ENCODE measurements at places on chromosomes 16 and 17.

GRCh38 chr16:379183-379960 lies 2.4 kb downstream of the PGAP6 start:
- no peak for DNase-seq

DNA sequence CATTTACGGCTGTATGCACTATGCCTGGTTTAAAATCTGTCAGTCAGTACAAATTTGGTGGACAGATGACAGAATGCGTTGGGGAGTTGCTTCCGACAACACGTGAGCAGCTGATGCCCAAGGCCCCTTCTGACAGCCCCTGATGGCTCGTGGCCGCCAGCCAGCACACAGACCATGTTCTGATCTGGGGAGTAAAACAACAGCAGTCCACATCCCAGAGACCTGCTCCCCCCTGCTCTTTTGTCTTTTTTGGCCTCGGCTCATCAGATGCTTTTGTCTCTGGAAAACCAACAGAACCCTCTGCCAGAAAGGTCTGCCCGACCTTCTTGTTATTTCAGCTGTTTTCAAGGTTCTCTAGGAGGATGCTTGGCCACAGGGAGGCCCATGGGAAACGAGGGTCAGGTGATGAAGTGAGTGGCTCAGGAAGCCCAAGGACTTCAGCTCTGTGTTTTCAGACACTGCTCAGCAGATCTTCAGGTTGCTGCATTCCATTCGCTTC lies 10.8 kb downstream of the ARSG start:
- no peak for DNase-seq

- no peak for DNase-seq
Measured at GRCh38 chr16:86614699-86615098, 36.4 kb downstream of the FOXL1 start.

DNA sequence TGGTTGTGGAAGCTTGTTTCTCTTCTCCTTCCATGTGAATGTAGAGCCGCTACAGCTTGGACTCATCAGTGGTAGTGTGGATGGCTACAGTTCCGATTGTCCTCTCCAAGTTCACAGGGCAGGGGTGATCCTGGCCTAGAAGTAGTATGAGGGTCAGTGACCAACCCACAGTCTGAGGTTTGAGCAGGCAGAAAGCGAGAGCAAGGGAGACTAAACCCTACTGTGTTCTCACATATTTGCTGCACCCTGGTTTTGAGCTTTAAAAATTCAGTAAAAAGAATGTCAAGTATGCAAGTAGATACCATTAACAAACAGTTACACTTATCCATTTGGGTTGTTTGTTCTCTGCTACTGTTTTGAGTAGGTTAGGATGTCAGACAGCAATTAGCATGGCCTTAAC lies 148.9 kb downstream of the MRTFB start:
- no peak for DNase-seq

GRCh38 chr17:72496461-72496860 lies 375.6 kb downstream of the SOX9 start:
- DNase-seq: no peak

DNA sequence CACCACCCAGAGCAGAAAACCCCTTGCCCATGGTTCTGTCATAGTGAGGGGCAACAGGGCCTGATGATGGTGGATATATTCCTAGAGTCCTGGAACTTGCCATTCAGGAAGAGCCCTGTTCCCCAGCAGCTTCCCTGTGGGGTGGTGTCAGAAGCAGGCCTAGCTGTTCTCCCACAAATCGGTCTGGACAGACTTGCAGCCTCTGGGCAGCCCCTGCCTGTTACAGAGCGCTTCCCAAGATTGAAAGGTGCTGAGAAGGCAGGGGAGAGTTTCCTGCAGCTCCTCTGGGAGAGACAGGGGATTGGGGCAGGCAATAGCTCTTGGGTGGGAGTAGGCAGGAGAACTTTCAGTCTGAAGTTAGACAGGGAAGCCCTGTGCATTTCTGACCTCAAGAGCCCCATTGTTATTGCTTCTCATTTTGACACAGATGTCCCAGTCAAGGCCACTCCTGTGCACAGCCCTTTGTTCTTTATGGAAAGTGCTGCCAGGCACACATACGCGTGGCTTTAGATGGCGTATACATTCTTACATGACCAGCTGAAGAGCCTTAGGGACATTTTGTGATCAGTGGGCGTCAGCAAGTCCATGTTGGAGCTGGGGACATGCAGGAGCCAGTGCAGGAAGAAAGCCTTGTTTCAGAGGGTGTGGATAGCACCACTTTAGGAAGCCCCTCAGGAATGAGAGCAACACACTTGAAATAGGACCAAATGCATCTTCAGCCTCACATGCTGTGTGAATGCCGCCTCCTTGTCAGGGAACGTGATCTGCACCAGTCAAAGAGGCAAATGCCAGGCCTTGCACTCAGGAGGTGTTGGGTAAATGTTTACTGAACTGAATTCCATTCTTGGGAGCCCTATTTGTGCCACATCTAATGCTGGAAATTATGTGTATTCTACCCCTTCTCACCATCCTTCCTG lies 67.5 kb downstream of the GNAO1 start:
- DNase-seq: no peak

DNA sequence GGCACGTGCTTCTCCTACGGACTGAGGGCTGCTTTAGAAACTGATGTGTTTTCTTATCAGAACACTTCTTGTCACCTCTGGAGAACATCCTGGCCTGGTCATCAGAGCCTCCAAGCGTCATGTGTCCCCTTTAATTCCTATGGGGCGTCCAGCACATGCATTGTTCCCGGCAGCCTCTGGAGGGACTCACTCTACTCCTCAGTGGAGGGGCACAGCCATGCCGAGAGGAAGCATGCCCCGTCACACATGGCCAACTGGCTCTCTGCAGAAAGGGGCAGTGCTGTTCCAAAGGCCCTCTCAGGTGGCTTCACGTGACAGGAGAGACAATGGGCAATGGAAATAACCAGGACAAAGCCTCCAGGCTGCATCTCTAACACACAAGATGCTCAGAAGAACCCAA lies 31.8 kb downstream of the CDRT15L2 start:
- no peak for DNase-seq

DNA sequence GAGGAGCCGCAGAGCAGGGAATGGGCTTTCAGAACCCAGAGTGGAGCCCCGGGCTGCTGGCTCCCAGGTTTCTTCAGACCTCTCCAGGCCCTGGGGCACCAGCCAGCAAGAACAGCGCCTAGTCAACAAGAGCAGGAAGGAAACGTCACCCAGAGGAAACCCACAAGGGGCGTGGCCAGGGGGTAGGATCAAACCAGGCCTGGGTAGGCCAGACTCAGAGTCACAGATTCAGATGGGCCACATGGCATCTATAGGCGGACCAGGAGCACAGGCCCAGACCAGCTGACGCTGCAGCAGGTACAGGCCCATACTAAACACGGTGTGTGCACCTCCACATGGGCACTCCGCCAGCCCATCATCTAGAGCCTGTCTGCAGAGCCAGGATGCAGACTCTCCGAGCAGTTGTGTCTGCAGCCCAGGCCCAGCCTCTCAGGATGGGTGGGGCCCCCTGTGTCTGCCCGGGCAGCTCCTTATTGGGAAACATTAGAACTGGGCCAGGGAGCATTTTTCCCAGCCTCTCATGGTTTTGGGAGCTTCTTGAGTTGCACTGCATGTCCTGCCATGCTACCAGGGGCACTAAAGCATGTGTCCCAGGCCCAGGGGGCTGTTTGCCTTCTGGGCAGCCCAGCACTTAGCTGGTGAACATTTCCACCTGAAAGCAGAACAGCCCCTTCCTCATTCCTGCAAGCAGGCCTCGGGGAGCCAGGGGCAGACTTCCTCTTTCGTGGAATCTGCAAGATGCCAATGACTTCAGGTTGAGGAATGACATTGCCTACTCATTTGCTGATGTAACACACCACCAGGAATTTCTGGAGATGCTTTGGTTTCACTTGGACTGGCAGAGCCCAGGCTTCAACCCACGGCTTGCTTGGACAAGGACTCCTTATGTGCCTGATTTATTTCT lies at the start of gene NLRP1:
Gene NLRP1, minus strand, starts transcription at position 127 of the 904 bp plus-strand sequence. CDS start 552 bp downstream, outside the sequence.
- DNase-seq: peak; percentile 93

GRCh38 chr17:68566442-68566738 lies 34.8 kb downstream of the FAM20A start:
- peak; percentile 60 for DNase-seq

DNA sequence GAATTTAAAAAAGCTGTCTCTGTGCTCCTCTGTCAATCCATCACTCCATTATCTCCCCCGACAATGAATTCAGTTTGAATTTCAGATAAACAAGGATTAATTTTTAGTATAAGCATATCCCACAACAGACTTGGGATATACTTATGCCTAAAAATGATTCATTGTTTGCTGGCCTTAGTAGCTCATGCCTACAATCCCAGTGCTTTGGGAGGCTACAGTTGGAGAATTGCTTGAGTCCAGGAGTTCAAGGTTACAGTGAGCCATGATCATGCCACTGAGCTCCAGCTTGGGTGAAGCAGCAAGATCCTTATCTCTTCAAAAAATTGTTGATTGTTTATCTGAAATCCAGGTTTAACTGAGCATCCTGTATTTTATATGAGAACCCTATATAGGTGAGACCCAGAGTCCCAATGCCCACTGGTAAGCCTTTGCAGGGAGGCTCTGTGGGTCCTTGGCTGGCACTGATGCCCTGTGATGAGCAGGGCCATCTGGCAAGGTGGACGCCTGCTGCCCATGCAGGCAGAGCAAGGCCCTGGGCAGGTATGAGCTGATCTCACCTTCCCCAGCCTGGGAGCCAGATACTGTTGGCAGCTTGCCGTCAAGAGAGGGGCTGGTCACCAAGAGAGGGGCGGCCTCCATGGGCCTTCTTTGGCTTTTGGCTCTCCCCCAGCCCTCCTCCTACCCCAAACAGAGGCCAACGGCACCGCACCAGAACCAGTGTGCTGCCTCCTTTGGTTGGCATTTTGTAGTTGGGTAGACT lies 158.7 kb downstream of the SEC14L1 start:
- DNase-seq: no peak

- peak; percentile 3 for DNase-seq
Measured at GRCh38 chr16:69724981-69725479, 1.3 kb downstream of the NQO1 start.

- peak; percentile 7 for DNase-seq
Measured at GRCh38 chr17:30433514-30433913, 43.7 kb upstream of the GOSR1 start.

- no peak for DNase-seq
Measured at GRCh38 chr16:9885876-9886275, 296.4 kb downstream of the GRIN2A start.

GRCh38 chr17:79761894-79762589 lies 15.9 kb upstream of the CBX2 start:
- DNase-seq: no peak

DNA sequence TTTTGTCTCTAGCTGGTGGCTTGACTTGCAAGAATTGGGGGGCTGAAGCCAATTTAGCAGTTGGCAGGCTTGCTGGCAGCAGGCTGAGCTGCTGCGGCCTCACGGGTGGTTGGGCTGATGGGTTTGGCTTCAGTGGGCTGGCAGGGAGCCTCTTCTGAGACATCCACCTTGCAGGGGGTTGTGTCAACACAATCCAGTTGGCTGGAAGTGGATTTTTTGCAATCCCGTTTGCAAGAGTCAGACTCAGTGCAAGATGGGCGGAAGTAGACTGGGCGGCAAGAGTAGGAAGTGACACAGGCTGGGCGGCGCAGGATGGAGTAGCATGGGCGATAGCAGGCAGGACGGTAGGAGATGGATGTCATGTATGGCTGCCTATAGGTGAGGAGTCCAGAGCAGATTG lies 1.5 kb downstream of the KRTAP16-1 start:
- DNase-seq: peak; percentile 45

GRCh38 chr17:15947976-15948752 lies 3.2 kb downstream of the ADORA2B start:
- DNase-seq: no peak

GRCh38 chr17:7523033-7523432 lies 25.8 kb upstream of the TNFSF12 start:
- peak; percentile 49 for DNase-seq

DNA sequence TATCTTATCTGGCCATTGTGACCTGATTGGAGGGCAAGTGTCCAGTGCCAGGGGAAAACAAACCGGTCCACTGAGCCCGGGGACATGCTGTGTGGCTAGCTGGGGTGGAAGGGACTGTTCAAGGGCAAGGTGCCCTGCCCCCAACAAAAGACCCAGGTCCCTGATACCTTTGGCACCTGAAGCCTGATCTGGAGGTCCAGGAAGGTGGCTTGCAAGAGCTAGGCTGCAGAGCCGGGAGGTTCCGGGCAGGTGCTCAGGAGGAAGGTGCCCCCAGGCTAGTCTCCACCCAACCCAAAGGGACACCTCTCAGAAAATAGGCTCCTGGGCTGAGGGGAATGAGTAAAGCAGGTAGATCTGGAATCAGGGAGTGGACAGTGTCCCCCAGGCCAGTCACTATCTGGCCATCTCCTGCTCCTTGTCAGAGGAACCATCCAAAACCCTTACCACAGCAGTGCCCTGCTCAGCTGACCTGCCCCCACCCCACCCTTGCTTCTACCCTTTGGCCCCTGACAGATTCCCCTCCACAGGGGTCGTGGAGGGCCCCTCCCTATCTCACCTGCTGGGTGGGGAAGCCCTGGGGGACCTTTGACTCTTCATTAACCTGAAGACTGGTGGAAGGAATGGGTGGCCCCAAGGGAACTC lies 6.2 kb downstream of the NAT9 start:
- DNase-seq: no peak

GRCh38 chr16:57382535-57383275 lies 10.4 kb downstream of the CX3CL1 start:
- no peak for DNase-seq

- DNase-seq: no peak
Measured at GRCh38 chr17:57881783-57882351, 32.0 kb upstream of the MRPS23 start.

DNA sequence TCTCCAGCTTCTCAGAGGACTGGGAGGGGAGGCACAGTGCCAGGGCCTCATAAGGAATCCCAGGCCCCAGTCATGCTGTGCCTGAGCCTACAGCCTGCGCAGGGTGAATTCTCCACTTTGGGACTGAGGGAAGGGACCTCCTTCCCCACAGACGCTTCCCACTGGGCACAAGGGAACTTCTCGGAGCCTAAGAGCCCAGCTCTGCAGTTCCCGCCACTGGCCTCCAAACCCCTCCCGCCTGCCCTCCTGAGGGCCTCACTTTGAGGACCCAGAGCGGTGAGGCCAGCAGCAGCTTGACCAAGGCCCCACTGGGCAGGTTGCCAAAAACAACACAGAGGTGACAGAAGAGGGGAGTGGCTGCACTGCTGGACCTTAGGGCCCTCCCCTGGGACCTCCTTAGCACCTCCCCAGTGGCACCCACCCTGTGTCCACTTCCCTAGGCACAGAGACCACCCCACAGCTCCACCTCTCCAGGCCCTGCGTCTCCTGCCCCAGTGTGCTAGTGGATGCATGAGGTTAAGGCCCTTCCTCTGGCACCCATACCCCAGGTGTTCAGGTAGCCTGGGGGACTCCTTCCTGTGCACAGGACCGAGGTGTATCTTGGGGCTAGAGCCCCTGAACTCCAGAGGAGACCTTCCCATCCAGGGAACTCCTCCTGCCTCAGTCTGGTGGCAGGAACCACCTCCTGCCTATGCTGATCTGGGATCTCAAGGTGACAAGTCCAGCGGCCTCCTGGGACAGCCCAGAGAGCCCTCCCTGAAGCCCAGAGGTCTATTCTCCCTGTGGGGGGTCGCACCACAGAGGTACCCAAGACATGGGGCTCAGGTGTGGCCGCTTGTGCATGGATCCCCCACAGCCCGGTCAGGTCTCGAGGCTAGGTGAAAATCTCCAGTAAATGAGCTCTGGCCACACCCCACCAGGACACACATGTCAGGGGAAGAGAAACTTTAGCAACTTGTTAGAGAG lies 3.4 kb downstream of the CASKIN2 start:
- DNase-seq: no peak

GRCh38 chr16:85567101-85567866 lies 45.8 kb upstream of the GSE1 start:
- DNase-seq: no peak
